ENCODE measurements at places on chromosomes 5 and 9.

- DNase-seq: no peak
Observed at GRCh38 chr5:43156388-43156787, 35.6 kb upstream of the NIM1K start.

DNA sequence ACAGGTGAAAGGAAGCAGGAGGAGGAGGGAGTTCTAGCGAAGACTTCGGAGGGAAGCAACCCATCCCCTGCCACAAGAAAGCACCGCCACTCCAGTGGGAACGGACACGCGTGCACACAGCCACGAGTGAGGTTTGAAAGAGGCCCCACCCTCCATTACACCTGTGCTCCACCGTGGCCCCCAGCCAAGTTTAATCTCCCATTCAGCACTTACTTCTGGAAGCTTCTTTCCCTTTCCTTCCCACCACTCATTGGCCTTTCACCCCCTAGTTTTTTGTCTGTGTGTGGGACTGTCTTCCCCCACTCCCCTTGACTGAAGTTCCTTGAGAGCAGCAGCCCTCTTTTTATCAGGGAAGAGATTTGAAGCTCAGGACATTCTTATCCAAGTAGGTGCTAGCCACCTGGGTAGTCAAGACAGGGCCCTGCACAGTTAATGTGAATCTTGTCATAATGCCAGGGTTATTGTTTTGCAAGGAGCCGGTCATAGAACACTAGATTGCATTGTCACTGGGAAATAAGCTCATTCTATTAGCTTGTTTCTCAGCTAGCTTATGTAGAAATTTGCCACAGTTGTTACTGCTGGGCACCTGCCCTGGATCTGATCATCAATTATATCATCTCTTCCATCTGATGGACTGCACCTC is 256.0 kb downstream of the DOCK8 start:
- no peak for DNase-seq

DNA sequence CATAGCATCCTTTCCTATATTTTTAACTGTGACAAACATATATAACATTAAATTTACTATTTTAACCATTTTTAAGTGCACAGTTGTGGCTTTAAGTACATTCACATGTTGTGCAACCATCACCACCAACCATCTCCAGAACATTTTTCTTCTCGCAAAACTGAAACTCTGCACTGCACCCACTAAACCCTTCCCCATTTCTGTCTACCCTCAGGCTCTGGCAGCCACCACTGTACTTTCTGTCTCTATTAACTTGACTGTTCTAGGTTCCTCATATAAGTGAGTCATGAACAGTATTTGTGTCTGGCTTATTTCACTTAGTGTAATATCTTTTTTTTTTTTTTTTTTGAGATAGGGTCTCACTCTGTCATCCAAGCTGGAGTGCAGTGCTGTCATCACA is 25.5 kb downstream of the KCNMB1 start:
- DNase-seq: no peak

GRCh38 chr9:5842929-5843793 is 10.2 kb upstream of the ERMP1 start:
- no peak for DNase-seq

- no peak for DNase-seq
Observed at GRCh38 chr5:23419115-23419514, 88.3 kb upstream of the PRDM9 start.

DNA sequence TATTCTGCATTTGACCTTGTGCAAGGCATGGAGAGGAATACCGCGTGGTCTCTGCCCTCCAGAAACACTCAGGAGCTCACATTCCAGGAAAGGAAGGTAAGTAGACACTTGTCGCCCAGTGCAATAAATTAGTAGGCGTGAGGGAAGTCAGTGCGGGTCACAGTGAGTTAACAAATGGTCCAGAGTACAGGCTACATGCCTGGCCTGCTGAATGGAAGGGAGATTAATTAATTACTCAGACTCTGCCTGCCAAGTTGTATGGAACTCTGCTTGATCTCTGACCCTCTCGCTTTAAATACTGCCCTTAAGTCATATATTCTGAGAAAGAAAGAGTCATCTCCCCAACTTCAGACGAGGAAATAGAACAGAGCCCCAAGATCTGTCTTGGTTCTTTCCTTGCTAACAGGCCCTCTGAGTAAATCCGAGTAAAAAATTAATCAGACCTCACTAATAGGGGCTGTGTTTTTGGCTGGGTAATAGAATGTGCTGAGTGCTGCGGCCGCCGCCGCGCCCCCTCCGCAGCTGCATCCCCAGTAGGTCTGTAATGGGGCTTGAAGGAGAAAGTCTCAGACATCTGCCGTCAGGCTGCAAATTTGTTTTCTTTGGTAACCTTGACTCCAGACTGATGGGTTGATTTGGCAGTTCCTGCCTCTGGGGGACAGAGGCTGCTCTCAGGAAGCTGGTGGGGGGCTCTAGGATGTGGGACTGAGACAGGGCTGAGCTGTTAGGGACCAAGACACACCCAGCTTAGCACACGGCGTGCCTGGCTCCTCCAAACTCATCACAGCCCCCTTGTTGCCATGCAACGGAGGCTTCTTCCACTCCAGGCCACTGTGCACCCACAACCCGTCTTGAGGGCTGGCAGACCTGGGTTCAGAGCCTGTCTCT is 144.4 kb downstream of the NSG2 start:
- DNase-seq: no peak

DNA sequence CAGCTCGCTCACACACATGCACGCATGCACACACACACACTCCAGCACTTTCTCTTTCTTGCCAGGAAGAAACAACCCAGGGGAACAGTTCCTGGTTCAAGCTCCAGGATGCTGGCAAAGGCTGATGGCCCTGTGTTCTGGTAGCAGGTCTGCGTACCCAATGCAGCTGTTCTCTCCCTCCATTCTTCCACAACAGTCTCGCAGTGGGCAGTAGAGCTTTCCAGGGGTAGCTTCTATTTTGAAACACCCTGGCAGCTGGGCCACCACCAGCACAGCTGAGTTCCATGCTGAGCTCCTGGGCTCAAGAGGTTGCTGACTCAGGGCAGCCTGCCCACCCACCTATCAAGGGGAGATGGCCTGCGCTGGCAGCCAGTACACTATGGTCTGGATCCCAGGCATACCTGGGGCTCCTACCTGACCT is 4.7 kb downstream of the VDAC1 start:
- no peak for DNase-seq

DNA sequence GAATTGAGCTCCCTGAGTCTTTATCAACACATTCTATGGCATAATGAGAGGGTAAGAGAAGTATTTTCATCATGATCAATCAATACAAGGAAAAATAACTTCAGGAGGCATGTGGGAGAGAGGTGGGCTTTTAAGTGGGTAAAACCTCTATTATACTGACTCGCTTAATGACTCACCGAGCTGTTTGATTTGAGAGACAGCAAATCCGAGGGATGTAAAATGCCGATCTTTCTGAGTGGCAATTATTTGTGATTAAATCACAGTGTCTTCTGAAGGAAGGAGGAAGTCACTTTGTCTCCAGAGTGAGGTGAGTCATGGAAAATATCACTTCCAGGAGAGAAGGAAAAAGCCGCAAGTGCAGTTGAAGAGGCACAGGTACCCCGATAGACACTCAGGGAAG is 320.4 kb downstream of the DRD1 start:
- no peak for DNase-seq

DNA sequence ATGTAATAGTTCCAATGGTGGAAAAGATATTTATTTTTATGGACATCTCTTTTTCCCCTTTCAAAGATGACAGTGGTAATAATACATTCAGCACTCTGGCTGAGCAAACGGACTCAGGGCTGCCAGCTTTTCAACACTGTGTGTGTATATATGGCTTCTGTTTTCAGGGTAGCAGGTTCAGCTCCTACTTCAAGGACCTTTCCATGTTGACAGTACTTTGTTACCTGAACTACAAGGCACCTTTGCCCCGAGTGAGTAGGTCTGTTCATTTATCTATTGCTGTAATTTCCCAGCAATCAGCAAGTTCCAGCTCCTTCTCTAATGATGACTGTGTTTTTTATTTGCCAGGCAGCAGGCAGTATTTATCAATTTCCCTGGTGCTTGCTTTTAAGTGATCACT is 387.4 kb upstream of the KIF2A start:
- DNase-seq: no peak

GRCh38 chr9:91186632-91187108 is 175.0 kb downstream of the AUH start:
- no peak for DNase-seq

DNA sequence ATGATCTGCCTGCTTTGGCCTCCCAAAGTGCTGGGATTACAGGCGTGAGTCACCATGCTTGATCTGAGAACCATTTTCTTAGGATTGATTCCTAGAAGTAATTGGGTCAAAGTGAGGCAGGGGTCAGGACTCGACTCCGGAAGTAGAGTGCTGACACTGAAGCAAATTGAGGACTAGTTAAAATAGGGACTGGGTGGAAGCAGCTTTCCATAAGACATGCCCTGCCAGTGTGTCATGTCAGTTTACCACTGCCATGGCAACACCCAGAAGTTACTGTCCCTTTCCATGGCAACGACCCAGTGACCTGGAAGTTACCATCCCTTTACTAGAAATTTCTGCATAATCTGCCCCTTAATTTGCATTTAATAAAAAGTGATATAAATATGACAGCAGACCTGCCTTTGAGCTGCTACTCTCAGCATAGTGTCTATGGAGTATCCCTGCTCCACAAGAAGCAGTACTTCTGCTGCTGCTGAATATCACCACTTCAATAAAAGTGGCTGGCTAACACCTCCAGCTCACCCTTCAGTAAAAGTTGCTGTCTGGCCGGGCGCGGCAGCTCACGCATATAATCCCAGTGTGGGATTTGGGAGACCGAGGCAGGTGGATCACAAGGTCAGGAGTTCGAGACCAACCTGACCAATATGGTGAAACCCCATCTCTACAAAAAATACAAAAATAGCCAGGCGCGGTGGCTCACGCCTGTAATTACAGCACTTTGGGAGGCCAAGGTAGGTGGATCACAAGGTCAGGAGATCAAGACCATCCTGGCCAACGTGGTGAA is 47.8 kb upstream of the JADE2 start:
- no peak for DNase-seq

DNA sequence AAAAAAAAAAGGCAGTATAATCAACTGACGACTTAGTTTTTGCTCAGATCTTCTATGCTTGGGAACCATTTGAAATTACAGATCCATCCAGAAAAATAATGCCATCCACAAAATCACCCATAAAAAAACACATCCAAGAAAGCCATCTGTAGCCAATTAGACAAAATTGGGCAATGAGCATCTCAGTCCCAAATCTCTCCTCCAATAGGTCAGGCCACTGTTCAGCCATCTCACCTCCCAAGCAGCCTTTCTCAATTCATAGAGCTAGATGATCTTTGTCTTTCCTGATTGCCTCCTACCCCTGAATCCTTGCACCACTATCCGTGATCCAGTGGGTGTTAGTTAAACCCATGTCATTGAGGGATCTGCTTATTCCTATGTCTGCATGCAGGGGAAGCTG is 139.6 kb downstream of the SCAMP1 start:
- DNase-seq: no peak

DNA sequence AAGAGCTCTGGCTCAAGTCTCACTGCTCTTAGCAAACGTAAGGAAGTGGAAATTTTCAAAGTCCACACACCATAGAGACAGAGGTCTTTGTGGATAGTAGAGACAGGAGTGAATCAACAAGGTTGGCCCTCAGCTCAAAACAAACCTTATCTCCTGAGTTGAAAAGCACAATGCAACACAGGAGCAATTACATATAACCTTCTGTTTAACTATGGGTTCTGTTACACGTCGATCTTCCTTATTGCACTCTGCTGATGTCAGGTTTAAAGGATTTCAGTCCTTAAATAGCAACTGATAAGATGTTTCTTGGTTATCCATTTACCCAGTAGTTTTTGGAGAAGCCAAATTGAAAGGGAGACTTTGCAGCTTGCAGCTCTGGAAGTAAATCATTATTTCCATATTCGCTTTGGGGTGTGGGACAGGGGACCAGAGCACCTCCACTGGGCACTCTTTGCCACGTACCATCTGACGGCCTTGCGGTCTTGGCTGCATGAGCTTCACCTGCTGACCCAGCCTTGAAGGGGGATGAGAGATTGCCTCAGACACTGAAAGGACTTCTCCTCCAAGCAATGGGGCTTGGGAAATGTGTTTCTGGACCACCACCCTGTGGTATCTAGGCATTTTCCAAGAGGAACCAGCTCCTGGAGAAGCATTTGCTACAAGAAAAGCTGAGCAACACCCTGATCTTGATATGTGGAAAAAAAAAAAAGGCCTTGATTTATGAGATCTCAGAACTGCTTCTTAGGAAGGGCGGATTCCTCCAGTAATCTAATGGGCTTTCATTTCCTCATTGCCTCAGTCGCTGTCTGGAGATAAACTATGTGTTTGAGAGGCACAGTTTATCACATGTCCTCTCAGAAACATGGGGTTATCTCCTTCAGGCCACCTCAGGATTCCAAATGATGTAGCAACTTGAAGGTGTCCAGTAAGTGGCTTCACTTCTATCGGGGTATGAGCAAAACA is 56.2 kb upstream of the ZNF622 start:
- no peak for DNase-seq

- DNase-seq: no peak
Observed at GRCh38 chr9:22129133-22129532, 120.0 kb upstream of the CDKN2B start.

DNA sequence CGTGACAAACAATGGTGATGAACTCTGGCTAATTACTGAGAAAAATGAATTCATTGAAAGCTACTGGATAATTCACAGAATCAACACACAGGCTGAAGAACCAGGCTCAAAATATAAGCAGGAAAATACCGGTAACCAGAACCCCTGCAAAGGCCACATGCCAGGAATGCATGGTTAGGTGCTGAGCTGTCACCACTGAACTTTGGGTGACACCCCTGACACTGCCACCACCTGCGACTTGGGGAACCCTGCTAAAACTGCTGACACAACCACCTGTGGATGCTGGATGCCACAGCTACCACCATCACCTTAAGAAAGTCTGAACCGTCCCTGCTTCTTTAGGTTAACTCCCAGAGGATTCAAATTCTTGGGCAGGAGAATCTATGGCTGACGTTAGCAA is 72.0 kb upstream of the NR4A3 start:
- DNase-seq: no peak

DNA sequence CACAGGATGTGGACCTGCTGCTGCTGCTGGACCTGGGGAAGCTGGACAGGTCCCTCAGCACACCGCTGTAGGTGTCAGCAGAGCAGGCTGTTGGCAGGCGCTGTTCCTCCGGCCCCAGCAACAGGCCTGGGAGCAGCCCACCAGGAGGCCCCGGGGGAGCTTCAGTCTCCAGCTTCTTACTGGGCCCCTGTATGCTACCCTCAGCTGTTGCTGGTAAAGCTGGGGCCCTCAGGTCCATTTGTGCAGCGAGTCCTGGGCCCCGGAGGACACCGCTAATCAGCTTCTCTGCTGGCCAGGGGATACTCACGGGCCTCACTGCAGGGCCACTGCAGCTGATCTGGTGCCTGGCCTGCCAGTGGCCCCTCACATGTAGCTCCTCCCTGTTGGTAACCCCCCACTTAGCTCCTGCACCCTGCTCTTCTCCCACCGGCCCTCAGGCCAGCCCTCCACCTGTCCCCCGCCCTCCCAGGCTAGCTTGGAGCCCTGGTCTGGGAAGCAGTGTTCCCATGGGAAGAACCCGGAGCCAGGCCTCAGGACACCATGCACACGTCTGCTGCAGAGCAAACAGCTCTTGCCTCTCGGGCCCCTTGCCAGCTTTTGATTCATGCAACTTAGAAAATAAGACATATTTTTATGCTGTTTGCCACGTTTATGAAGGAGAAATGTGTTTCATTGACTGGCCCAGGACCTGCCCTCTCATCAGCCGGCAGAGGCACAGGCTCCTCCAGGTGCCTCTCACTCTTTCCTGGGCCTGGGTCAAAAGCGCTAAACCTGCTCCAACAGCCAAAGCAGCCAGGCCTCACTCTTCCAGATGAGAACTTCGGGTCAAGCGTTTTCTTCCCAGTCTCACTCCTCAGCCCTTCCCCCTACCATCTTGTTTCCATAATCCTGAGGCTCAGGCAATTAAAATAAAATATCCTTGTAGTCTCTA is 61.0 kb upstream of the ADAMTS2 start:
- no peak for DNase-seq
